Activated T-helper 1 cell treated with anti-CD3 and anti-CD28 coated beads, Interleukin-2, amount 50 U/mL, for 16 hours (primary cell): ENCODE measurements at places on chromosomes 1 and 21.

- DNase-seq, result no peak
These were observed 34.9 kb upstream of the ESRRG start for GRCh38 chr1:216758161-216758560.

- DNase-seq, result no peak
These were observed 62.1 kb downstream of the ARID4B start for GRCh38 chr1:235265900-235266299.

- no peak for DNase-seq
These were observed 61.2 kb downstream of the AK4 start for GRCh38 chr1:65209005-65209885.

- no peak for DNase-seq
These were observed 2.6 kb upstream of the FTCD start for GRCh38 chr21:46157987-46158451.

DNA sequence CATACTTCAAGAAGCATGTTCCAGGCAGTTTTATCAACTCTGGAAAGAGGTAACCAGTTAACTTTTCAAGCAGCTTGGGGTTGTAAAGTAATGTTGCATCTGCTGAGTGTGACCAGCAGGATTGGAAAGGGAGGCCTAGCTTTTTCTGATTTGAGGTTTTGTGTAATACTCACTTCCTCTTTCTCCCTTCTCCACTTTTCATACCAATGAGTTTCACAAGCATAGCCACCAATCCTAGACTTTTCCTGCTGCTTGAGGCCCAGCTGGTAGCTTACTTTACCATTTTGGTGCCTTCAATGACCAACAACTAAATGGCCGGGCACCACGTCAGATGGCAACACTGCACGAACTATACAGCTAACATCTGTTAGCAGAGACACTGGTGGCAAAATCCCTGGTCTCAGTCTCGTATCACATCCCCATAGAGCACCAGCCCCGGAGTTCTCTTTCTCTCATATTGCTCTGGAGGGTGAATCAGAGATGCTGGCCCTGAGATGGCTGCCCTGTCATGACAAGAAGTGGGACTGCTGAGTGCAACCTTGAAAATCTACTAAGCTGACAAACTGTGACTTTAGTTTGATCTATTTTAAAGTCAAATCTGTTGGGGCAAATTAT is 14.8 kb upstream of the GPR88 start:
- no peak for DNase-seq

DNA sequence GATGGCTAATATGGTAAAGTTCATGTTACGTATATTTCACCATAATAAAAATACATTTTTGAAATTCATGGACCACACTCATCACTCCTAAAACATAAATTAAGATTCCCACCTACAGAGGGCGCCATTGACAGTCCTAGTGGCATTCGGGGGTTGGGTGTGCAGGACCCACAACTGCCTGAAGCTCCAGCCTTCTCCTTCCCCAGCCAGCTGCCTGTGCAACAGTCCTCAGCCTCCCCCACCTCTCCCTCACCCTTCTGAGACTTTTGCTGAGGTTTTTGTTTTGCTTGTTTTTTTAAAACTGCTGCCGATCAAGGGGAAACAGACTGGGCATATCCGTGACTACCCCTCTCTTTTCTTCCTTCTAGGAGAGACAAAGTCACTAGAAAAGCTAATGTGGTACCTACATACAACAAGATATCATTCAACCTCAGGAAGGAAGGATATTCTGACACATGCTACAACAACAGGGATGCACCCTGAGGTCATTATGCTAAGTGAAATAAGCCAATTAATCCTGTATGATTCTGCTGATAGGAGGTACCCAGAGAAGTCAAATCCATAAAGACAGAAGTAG is 9.2 kb upstream of the EVA1C start:
- DNase-seq, result no peak

- DNase-seq, result no peak
These were observed 53.7 kb upstream of the HMCN1 start for GRCh38 chr1:185680453-185680852.

DNA sequence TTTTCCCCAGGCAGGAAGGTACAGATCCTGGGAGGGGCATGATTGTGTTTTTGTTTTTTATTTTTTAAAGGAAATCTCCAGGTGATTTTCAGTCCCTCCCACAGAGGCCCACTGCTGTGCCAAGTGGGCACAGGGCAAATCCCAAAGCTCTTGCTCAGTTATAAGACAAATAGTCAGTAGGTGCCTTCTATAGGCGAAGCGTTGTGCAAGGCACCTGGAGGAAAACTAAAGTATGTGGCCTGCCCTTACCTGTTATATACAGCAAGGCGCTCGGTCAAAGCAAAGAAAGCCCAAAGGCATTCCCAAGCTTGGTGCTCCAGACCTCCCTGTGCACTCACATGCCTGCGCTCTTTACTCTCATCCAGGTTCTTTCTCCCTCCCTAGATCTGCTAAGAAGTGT is 81.0 kb downstream of the KCNJ15 start:
- no peak for DNase-seq

DNA sequence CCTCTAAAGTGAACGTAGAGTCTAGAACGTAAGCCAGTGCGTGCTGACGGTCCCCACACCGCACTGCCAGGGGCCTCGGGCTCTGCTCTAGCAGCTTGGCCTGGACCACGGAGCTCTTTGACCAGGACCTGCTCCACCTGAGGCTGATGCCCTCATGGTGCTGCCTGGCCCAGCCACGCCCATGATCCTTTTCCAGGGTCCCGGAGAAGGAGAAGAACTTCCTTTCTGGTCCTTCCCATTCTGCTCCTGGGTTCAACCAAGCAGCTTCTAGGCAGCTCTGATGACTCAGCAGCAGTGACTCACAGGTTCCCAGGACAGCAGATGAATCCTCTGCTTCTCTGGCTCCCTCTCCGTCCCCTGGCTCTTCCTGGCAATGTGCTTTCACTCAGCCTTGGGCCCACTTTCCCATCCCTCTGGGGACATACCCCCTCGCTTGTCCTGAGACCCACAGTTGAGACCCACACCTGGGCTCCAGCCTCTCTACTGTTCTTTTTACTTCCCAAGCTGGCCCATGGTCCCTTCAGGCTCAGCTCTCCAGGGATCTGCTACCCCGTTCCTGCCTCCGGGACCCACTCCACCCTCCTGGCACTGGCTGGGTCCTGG is 246.3 kb upstream of the RAB4A start:
- DNase-seq, result no peak
